Osteocyte (in vitro differentiated cells): ENCODE measurements at places on chromosomes 11 and 22. TPM values are rescaled to one million over a fixed set of nuclear protein-coding genes. Genes with fewer than 3 reads are reported as not detected.

DNA sequence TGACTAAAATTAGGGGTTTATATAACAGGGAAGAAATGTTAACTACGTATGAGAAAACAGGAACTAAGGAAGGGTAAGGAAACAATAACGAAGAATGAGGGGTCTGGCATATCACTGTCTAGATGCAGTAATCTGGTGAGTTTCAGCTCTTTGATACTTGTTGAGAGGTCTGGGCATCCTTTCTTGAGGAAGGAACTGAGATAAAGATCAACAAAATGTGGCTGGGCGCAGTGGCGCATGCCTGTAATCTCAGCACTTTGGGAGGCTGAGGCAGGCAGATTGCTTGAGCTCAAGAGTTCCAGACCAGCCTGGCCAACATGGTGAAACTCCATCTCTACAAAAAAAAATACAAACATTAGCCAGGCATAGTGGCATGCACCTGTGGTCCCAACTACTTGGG lies 2.7 kb downstream of the DCDC1 start:
- H3K27me3 ChIP-seq, result peaks cover 39% of the 10 kb centered on the region
- no peak for DNase-seq
- H3K36me3 ChIP-seq, result peaks cover 3% of the 10 kb centered on the region
- peaks cover 14% of the 10 kb centered on the region for H3K4me1 ChIP-seq

DNA sequence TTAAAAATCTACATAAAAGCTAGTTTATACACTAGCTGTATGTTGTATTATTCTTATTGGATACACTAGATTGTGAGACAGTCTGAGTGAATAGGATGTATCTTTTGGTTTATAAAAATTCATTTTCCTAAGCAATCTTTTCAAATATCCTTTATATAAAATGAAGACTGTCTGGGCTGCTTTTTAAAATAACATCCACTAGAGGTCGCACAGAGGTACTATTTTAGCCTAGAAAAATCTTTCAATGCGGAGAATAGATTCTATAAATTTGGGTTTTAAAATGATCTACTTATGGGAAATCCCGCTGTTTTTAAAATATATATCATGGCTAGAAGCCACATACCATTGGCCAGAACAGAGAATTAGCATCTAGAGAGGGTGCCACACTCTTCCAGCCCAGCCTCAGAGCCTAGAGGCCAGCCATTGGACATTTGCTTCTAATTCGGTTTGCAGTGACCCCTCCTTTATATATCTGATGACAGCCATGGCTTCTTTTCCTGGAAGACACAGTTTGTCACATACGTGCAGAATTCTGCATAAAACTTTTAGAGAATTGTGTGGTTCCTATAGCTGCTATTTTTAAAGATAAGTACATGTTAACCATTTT lies 7.3 kb downstream of the C11orf97 start:
- H3K27ac ChIP-seq, result no peak overlapping the region
- peaks cover 25% of the 10 kb centered on the region for H3K27me3 ChIP-seq
- no peaks in the 10 kb centered on the region for H3K36me3 ChIP-seq
- no peak for DNase-seq
- H3K4me3 ChIP-seq, result no peak overlapping the region

The BRMS1 gene
- total RNA-seq, result 32.3 and 33.4 TPM in 2 replicates

GRCh38 chr22:50676180-50676636 lies 3.6 kb downstream of the SHANK3 start:
- H3K27me3 ChIP-seq, result peaks cover 21% of the 10 kb centered on the region
- no peaks in the 10 kb centered on the region for H3K36me3 ChIP-seq
- no peak overlapping the region for H3K4me3 ChIP-seq
- peak; percentile 74 for DNase-seq

The FOLR2 gene
- not detected in 2 replicates for total RNA-seq

DNA sequence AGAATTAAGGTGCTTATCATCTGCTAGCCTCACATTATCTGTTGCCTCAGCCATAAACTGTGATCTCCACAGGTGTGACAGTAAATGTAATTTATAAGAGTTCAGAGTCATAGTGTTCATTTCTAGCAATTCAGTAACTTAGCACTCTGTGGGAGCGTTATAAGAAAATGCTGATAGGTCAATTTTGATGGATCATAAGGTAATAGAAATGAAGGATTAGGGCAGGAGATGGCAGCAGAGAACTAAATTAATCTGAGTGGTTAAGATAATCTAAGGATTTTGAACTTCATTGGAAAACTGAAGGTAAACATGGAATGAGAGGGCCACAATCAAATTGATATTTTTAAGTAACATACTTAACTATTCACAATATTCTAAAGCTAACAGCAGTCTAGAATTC lies 26.5 kb upstream of the SLC22A9 start:
- no peak overlapping the region for H3K27ac ChIP-seq
- H3K27me3 ChIP-seq, result no peaks in the 10 kb centered on the region
- no peaks in the 10 kb centered on the region for H3K4me1 ChIP-seq
- DNase-seq, result no peak
- H3K4me3 ChIP-seq, result no peak overlapping the region
- H3K36me3 ChIP-seq, result no peaks in the 10 kb centered on the region

- H3K27me3 ChIP-seq, result no peaks in the 10 kb centered on the region
- DNase-seq, result peak; percentile 51
- H3K36me3 ChIP-seq, result no peaks in the 10 kb centered on the region
Observed at GRCh38 chr22:47322854-47323253, 560.4 kb downstream of the TBC1D22A start.

The C22orf31 gene
- total RNA-seq, result not detected in 2 replicates

- peaks cover 30% of the 10 kb centered on the region for H3K4me1 ChIP-seq
- H3K4me3 ChIP-seq, result no peak overlapping the region
- peak overlapping the region; percentile 55 for H3K27ac ChIP-seq
- no peaks in the 10 kb centered on the region for H3K27me3 ChIP-seq
- peaks cover 4% of the 10 kb centered on the region for H3K36me3 ChIP-seq
Observed at GRCh38 chr11:96235751-96236150, 107.2 kb downstream of the MAML2 start.

DNA sequence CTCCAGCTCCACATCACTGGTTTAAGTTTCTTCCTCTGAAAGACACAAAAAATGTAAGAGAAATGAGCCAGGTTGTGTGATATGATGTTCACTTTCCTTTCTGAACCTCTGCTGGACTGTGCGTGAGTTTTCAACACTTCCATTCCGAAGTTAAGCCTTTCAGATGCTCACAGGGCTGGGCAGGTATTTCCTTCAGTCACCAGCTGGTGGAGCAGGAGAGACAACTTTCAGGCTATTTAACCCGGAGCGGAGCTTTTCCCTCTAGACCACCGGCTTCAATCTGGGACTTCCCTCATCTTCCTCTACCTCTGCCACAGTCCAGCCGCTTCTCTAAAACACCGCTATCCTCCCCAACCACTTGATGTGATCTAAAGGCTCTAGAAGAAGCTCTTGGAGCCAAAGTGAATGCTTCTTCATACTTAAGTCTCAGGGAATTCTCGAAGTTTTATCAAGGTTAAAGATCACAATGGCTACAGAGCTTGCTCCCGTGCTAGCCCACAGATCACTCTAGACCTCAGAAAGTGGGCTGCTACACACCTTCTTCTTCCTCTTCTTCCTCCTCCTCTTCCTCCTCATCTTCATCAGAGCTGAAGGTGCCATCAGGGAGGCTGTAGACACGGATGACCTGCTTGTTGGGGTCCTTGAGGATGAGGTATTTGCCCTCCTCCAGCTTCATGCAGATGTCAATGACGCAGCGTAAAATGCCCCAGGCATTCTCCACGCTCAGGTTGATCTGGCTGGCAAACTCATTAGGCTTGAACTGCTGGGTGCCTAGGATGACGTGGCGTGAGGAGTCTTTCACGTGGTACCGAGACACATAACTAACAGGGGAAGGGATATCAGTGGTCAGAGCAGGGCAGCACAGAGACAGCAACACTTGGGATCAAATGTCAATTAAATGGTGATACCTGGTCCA lies 4.4 kb upstream of the FOXRED2 start:
- no peak overlapping the region for H3K4me3 ChIP-seq
- H3K27ac ChIP-seq, result peak overlapping the region; percentile 24
- H3K27me3 ChIP-seq, result no peaks in the 10 kb centered on the region
- DNase-seq, result no peak
- H3K36me3 ChIP-seq, result peaks cover 43% of the 10 kb centered on the region

DNA sequence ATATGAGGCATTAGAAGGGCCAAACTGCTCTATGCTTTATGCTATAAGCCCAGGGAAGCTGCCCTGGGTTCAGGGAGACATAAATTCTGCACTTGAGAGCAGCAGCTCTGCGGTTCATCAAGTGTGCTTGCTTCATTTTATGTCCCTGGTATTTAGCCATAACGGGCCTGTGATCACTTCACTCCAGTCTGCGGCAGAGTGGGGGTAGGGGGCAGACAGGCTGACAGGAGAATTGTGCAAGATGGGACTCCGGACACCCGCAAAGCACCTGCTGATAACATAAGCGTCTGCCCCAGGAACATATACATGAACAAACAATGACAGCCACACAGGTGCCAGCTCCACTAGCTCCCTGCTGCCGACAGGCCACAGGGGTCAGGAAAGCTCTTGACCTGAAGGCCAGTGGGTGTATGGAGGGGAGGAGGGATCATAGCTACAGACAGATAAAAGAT lies 56.1 kb downstream of the SMCO4 start:
- H3K4me3 ChIP-seq, result no peak overlapping the region
- no peak overlapping the region for H3K27ac ChIP-seq
- DNase-seq, result no peak
- H3K27me3 ChIP-seq, result no peaks in the 10 kb centered on the region
- peaks cover 19% of the 10 kb centered on the region for H3K4me1 ChIP-seq

GRCh38 chr11:28860893-28861292 lies 752.7 kb downstream of the METTL15 start:
- no peak overlapping the region for H3K4me3 ChIP-seq
- H3K27me3 ChIP-seq, result no peaks in the 10 kb centered on the region
- H3K4me1 ChIP-seq, result peaks cover 22% of the 10 kb centered on the region
- no peak for DNase-seq

GRCh38 chr11:45343444-45343843 lies 57.3 kb upstream of the SYT13 start:
- no peaks in the 10 kb centered on the region for H3K36me3 ChIP-seq
- H3K4me3 ChIP-seq, result no peak overlapping the region
- peaks cover 76% of the 10 kb centered on the region for H3K27me3 ChIP-seq
- H3K4me1 ChIP-seq, result peaks cover 7% of the 10 kb centered on the region
- no peak for DNase-seq
- H3K27ac ChIP-seq, result no peak overlapping the region

DNA sequence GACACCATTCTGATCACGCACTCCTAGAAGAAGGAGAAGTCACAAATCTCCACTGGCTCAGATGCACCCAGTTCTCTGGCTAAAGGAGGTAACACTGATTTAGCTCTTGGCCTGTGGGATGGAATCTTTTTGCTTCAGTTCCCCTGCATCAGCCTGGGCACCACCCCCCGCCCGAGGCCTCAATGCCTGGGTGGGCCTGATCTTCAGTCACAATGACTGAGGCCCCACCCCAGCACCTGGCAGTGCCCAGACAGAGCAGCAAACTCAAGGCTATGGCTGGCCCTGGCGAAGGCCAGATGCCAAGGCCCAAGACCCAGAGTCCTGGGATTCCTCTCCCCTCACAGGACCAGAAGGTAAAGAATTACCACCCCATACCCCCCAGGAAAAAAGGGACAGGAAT lies 5.0 kb downstream of the CYB561A3 start:
- no peak overlapping the region for H3K4me3 ChIP-seq
- peaks cover 12% of the 10 kb centered on the region for H3K4me1 ChIP-seq
- H3K27me3 ChIP-seq, result no peaks in the 10 kb centered on the region
- DNase-seq, result no peak

The CTSW gene
- not detected in 2 replicates for total RNA-seq

- no peak overlapping the region for H3K4me3 ChIP-seq
- H3K36me3 ChIP-seq, result peaks cover 6% of the 10 kb centered on the region
- no peak for DNase-seq
- H3K4me1 ChIP-seq, result no peaks in the 10 kb centered on the region
Observed at GRCh38 chr11:528166-528814, 7.1 kb downstream of the HRAS start.

DNA sequence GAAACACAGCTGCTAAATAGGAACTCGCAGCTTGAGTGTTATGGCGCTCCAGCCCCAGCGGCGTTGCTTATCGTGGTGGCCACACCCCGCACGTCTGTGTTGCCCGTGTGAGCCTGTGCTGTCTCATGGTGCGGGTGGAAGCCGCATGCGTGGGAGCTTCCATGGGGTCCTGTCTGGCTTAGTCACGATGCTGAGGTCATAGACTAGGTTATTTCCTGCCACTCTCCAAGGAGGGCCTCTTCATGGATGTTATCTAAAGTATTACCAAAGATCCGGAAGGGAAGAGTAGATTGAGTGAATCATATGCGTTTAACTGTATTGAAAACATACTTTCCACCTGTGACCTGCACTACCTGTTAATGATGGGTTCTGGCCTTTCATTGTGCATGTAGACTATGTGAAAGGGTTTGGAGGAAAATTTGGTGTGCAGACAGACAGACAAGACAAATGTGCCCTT lies 21.7 kb downstream of the CTTN start:
- H3K27ac ChIP-seq, result no peak overlapping the region
- H3K27me3 ChIP-seq, result no peaks in the 10 kb centered on the region
- H3K36me3 ChIP-seq, result peaks cover 52% of the 10 kb centered on the region
- no peak overlapping the region for H3K4me3 ChIP-seq

The DUSP18 gene
- total RNA-seq, result 10.7 and 11.2 TPM in 2 replicates

DNA sequence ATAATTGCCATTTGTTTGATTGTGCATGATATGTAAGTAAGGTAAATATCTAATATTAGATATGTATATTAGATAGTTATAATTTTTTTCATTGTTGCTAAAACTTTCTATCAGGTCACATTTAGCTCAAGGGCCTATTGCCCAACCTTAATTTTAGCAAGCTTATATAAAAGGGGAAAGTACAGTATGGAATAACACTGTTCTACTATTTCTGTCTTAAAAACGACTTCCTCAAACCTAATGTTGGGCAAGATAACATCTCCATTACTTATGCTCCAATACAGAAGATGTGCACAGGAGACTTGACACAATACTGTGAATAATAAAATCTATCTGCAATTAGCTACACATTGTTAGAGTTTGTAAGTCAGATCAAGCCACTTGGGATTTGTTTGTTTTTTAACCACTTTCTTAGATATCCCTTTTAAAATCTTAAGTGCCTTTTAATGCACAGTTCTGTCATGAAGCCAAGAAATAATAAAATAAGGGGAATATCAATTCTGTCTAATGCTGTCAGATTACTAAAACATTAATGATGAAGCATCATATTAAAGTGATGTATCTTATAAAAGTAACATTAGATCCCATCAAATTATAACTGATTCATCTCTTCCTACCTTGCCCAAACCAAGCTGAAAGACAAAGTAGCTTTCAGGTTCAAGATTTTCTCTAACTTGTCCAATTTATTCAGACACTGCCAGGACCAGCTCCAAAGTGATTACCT lies 98.1 kb downstream of the SIK3 start:
- no peak overlapping the region for H3K27ac ChIP-seq
- H3K36me3 ChIP-seq, result no peaks in the 10 kb centered on the region
- no peaks in the 10 kb centered on the region for H3K27me3 ChIP-seq
- no peaks in the 10 kb centered on the region for H3K4me1 ChIP-seq
- no peak overlapping the region for H3K4me3 ChIP-seq

The GLB1L2 gene
- 0.21 TPM in 1 of 2 replicates, not detected in the other for total RNA-seq

- H3K4me1 ChIP-seq, result peaks cover 18% of the 10 kb centered on the region
- peaks cover 2% of the 10 kb centered on the region for H3K36me3 ChIP-seq
- DNase-seq, result no peak
- H3K4me3 ChIP-seq, result no peak overlapping the region
- no peaks in the 10 kb centered on the region for H3K27me3 ChIP-seq
Observed at GRCh38 chr11:128634395-128634794, 47.0 kb upstream of the ETS1 start.
